ENCODE measurements at places on chromosomes 12 and 14.

DNA sequence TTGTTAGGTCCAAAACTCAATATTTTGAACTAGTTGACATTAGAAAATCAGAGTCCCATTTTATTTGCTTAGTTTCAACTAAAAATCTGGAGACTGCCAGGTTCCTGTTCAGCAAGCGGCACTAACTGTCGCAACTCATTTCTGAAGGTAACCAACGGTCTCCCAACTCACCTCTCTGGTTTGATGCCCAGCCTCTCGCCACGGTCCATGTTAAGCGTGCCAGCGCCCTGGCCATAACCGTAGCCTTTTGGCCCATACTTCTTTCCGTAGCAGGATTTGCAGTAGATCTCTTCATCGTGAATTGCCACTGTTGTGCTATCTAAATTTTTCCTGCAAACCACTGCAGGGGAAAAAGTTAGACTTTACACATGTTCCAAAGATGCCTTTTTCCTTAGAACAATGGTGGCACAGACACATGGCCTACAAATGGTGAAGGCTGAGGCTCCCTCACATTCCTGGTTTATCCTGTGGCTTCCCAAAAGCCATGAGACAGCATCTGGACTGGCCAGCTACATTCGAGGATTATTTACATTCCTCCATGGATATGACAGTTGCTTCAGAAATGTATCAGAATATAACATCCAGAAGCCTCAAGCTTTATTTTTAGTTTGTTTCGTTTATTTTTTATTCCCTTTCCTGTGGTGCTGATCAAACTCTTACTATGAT lies 15.7 kb downstream of the CSRP2 start:
- no peak for DNase-seq

DNA sequence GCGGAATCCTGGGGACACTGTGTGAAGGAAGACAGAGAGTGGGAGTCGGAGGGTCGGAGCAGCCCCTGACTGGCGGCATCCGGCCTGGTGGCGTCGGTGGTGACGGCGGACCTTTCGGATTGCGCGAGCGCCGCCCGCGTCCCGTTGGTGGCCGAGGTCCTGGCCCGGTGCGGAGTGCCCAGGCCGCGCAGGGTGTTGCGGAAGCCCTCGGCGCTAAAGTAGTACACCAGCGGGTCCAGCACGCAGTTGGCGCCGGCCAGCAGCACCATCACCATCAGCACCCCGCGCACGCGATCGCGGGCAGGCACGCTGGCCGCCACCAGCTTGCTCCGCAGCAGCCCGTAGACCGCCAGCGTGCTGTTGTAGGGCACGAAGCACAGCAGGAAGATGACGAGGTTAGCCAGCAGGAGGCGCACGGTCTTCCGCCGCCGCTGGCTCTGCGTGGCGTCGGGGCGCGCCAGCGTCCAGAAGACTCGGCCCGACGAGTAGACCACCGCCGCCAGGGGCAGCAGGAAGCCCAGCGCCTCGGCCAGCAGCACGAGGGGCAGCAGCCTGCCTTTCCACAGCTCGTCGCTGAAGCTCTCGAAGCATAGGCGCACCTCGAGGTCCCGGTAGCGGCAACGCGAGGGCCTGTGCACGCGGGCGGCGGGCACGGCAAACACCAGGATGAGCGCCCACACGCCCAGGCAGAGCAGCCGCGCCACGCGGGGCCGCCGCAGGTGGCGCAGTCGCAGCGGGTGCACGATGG lies 13.1 kb upstream of the CHD4 start:
- peak; percentile 23 for DNase-seq

DNA sequence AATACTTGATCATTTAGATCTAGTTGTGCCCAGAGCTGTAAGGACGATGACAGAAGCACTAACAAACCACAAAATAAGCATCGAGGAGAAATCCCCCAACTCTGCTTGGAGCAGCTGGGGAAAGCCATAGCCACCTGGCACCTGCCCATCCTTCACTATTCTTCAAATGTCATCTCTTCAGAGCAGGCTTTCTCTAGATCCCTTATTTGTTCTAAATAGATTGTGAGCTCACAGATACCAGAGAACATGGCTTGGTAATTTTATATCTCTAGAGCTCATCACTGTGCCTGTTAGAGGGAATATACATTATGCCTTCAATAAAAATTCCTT lies 50.9 kb downstream of the GRIP1 start:
- DNase-seq = no peak

- DNase-seq = no peak
These were observed 48.3 kb upstream of the SLC6A15 start for GRCh38 chr12:84960918-84961317.

DNA sequence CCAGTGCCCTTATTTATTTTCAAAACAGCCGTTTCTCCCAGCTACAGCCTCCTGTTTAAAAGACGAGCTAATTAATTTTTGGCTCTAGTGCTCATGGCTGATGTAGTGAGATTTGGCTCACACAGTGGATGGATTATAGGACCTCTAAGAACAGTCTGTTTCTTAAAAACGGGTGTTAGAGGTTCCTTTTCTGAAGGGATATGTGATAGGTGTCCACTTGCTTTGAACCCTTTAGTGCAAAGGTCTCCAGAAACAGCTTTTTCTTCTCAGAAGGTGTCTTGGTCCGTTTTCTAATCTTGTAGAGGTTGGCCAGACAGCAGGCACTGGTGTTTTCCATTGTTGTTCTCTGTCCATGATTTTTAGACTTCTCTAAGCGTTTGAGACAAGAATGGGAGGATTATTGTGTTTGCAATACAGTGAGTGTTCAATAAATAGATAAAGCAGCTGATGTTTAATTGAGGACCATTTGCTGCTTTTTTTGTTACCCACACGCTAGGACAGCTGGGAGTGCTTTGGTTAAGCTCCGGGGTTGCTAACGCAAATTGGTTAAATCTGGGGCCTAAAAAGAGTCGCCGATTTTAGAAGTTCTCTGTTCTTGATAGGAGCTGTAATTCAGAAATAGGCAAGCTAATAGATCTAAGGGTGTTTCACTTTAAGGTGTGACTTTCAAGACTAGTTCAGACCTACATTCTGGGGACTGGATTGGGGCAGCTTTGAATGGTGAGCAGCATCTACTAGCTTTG lies 1.0 kb downstream of the BORCS5 start:
- no peak for DNase-seq

DNA sequence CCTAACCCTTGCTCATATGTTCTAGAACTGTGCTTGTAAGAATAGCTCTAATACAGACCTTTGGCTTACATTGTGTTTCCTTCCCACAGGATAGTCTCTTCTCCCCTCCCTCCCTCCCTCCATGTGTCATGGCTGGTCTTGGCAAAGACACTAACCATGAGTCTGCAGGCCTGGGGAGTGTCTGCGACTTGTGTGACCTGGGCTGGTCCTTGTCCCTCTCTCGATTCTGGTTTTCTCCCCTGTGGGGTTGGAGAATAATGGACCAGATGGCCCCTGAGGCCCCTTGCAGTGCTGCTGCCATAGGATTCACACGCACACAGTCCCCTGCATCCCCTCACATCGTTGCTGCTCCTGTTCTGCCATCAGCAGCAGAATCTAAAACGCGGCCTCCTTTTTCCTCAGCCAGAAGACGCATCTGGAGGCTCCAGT lies 30.3 kb downstream of the DEGS2 start:
- no peak for DNase-seq
